Ureter (tissue), 1 donor: ENCODE measurements at places on chromosomes 3 and 15. TPM values are rescaled to one million over a fixed set of nuclear protein-coding genes. Genes with fewer than 3 reads are reported as not detected.

The SLC22A13 gene
- 0.68 TPM for total RNA-seq

The NDUFAF3 gene
- 122 TPM for total RNA-seq

- no peak for DNase-seq
These were observed 162.1 kb downstream of the FOXP1 start for GRCh38 chr3:71421475-71421819.

GRCh38 chr15:26868029-26868685 is 1.3 kb downstream of the GABRA5 start:
- DNase-seq: no peak

DNA sequence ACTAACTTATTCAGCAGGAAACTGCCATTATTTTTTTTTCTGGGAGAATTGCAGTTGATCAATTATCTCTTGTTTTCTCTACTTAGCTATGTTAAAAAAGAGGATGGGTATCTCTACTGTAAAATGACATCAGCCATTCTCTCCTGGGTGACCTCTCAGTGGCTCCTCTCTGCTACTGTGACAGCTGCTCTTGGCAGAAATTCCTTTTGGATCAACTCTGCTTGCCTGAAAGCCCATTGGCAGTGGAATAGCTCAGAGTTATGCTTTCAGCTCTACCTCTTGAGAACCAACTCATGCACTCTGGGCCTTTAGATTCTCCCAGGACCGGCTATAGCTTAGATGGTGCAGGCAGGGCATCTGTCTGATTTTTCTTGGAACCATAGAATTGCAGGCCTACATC is 99.9 kb upstream of the GAP43 start:
- DNase-seq: no peak

- no peak for DNase-seq
These were observed 34.7 kb downstream of the PEX5L start for GRCh38 chr3:180002006-180002405.

GRCh38 chr3:122776675-122777468 is 16.8 kb downstream of the HSPBAP1 start:
- DNase-seq: no peak

DNA sequence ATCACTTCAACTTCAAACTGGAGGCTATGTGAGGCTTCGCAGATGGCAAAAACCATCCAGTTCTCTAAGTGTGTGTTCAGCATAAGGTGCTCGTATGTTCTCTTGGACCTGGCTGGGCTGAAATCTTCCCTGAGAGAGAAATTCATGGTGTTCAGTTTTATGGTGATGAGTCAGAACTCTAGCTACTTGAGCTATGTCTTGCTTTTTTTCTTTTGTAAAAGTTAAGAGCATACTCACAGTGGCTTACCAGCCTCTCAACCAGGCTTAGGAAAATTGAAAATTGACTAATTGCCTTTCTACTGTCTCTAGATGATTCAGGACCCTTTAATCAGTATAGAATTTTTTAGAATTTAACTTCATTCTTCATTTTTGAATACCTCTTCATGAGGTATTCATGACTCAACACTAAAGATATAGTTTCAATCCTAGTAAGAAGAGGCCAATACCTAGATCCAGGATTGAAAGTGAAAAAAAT is 617.5 kb downstream of the TBL1XR1 start:
- no peak for DNase-seq
